Pancreas (tissue), 10 donors: ENCODE measurements at places on chromosomes 16 and 17. TPM values are rescaled to one million over a fixed set of nuclear protein-coding genes. Genes with fewer than 3 reads are reported as not detected.

GRCh38 chr16:7546948-7547347 is 214.3 kb downstream of the RBFOX1 start:
- DNase-seq: no peak

- no peak for DNase-seq
Observed at GRCh38 chr17:924711-925475, 54.7 kb downstream of the NXN start.

DNA sequence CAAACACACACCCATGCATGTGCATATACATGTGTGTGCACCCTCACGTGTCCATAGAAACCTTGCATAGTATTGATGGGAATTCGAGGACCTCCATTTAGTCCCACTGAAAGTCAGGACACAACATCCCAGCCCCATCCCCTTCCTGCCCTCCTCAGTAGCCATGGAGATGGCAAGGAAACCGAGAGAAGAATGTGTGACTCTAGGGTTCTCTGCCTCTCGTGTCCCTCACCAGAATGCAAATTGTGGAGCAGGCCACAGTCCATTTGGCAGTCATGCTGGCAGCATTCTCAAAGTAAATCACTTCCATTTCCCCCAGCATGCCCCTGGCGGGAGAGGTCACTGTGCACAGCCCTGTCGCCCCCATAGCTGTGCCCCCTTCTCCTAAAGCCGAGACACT is 141.1 kb downstream of the MSI2 start:
- no peak for DNase-seq

DNA sequence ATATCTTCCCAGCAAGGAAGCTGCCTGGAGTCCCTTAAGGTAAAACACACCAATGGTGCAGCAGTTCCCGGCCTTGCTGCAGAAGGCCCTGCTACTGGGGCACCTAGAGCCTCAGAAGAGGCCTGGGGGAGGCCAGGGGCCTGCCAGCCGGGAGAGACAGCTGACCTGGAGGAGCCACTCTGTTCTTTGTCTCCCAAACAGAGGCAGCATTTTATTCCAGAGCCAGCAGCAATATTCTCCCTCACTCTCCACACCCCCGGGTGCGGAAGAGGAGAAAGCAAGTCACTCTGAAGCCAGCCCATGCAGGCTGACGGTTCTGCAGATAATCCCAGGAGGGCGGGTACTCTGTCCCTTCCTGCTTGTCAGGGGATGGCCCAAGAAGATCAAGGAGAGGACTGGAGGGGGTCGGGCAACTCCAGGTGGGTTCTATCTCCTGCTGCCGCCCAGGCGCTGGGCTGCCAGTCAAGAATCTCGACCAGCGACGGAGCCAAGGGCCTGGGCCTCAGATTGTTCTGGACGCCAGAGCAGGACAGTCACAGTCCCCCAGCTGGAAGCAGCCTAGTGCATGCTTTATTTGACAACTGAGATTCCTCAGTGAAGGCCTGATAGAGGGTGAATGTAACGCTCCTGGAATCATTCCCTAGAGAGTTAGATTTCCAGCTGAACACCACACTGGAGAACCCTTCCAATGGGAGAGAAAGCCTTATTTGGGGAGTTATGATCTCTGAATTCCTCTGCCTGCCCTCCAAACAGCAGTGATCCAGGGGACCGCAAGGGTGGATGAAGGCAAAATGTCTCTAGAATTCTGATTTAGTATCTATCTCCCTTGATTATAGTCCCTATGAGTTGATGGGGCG is 1.1 kb upstream of the KIFC3 start:
- no peak for DNase-seq

DNA sequence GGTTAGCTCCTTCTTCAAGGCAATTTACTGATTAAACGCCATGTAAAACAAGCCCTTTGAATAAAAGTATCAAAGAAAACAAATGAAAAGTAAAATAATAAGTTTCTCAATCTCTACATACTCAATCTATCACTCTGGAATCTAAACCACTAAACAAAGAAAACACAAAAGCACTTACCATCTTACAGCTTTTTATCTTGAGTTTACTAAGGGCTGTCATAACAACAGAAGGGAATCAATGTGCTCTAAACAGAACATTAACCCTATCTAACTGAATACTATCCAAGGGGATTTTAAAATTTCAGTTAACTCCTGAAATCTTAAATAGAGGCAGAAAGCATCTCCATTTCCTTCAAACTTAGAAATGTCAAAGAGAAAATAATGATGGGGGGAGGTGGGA is 3.4 kb downstream of the SKA2 start:
- no peak for DNase-seq

GRCh38 chr16:9703731-9704130 is 478.5 kb downstream of the GRIN2A start:
- no peak for DNase-seq

- DNase-seq: no peak
Observed at GRCh38 chr16:81831722-81832126, 52.6 kb downstream of the PLCG2 start.

DNA sequence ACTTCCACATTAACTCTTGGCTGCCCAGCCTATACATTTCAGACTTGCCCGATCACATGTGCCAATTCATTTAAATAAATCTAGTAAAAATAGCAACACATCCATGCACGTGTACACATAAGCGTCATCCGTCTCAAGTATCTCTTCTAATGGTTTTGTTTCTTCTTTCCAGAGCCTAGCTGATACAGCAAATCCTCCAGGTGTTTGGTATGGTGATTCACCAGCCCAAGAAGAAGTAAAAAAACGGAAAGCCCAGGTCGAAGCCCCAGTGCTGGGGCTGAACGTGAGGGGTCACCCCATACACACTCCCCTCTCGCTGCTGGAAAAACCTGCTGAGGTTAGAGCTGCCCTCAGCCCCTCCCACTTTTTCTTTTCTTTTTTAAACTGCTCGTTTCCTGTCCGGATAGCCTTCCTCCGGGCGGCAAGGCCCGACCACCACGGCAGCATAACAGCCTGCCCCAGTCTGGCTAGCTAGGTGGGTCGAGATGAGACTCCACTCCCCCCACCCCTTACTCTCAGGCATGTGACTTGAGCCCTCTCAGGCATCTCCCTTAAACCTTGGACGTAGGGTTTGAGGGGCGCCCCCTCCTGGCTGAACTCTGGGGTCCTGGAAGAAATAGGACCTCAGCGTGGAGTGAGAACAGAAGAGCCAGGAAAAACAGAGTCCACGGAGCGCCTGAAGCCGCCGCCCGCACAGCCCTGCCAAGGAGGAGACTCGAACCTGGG is 13.9 kb upstream of the OR1F1 start:
- DNase-seq: no peak

Gene HOXB1
- total RNA-seq: not detected

Gene ASIC2
- total RNA-seq: not detected

Gene MYH1
- not detected for total RNA-seq

Gene TMEM238L
- not detected for total RNA-seq

Gene USP43
- total RNA-seq: 5.7 TPM
